ENCODE measurements at places on chromosomes 11 and 22. TPM values are rescaled to one million over a fixed set of nuclear protein-coding genes. Genes with fewer than 3 reads are reported as not detected.

GRCh38 chr22:19253143-19253542 is 38.4 kb downstream of the CLTCL1 start:
- H3K4me3 ChIP-seq = no peak overlapping the region
- H3K27ac ChIP-seq = no peak overlapping the region
- H3K36me3 ChIP-seq = no peaks in the 10 kb centered on the region
- no peak for DNase-seq
- no peaks in the 10 kb centered on the region for H3K27me3 ChIP-seq

DNA sequence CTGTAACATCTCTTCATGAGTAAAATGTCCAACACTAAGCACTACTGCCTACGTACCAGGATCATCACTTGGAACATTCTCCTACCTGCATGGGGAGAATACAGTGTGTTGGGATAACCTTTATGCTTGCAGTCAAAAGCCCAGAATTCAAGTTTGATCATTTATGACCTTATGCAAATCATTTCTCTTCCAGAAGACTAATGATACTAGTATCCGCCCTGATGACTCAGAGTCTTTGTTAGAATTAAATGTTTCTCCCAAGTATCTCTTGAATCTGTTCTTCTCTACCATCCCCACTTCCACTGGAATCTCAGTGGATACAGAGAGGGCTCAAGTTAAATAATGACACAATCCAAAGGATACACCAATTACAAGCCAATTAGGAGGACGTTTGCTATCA is 12.4 kb downstream of the MAJIN start:
- peaks cover 1% of the 10 kb centered on the region for H3K27me3 ChIP-seq
- H3K4me3 ChIP-seq = no peak overlapping the region
- no peak for DNase-seq
- H3K36me3 ChIP-seq = no peaks in the 10 kb centered on the region
- H3K4me1 ChIP-seq = no peaks in the 10 kb centered on the region

- no peak overlapping the region for H3K27ac ChIP-seq
- no peak for DNase-seq
- no peaks in the 10 kb centered on the region for H3K27me3 ChIP-seq
- H3K4me1 ChIP-seq = peaks cover 5% of the 10 kb centered on the region
These were observed 6.1 kb downstream of the FADS3 start for GRCh38 chr11:61885166-61885778.

Gene TSPAN18
- total RNA-seq = 1.2 TPM

DNA sequence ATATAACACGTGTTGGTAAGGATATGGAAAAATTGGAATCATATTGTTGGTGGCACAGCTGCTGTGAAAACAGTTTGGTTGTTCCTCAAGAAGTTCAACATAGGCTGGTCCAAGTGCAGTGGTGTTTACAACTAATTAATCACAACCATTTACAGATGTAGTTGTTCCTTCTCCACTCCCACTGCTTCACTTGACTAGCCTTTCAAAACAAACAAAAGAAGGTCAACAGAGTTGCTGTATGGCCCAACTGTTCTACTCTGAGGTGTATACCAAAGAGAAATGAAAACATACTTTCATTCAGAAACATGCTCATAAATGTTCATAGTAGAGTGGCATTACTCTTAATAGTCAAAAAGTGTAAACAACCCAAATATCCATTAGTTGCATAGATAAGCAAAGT is 36.6 kb upstream of the ACAT1 start:
- H3K4me1 ChIP-seq = no peaks in the 10 kb centered on the region
- H3K27me3 ChIP-seq = no peaks in the 10 kb centered on the region
- H3K27ac ChIP-seq = no peak overlapping the region
- no peak for DNase-seq

Gene CHRDL2
- not detected for total RNA-seq

Gene ZNF280B
- 3.2 TPM for total RNA-seq

Measured in CD8-positive, alpha-beta memory T cell (primary cell).